ENCODE measurements at places on chromosomes 3 and 15. TPM values are rescaled to one million over a fixed set of nuclear protein-coding genes. Genes with fewer than 3 reads are reported as not detected.

Gene MYLK
- 80.3 TPM for total RNA-seq

- DNase-seq, result no peak
Measured at GRCh38 chr3:16378920-16379319, 113.9 kb downstream of the OXNAD1 start.

DNA sequence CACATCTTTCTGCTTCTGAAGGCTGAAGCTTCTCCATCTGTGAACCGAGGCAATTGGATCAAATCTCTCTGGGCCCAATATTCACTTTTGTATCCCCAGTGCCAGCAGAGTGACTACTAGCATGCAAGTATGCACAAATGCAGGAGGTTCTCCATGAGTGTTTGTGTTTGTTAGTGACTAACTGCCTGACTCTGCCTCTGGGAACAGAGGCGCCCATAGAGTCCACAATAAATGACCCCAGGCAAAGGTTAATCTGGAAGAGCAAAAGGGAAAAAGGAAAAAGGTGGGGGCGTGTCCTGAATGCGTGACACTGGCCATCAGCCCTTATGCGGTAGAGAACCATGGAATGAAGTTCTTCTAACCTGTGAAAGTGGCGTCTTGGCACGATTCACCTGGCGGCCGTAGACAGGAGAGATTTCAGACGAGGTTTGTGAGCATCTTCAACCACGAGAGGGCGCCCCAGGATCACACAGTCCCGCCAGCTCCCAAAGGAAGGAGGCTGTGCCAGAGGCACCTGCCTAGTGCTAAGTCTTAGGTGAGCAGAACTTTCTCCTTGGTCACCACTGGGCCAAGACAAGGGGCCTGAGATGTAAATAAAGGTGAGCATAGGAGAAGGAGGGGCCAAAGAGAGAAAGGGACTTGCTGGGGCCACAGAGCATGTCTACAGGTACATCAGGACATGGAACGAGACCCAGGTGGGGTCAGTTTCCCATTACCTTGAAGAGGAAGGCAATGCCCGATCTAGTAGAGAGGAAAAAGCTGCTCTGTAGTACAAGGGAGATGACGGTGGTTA, 44.2 kb downstream of the RBPMS2 start:
- no peak for DNase-seq

GRCh38 chr3:133093366-133093765, 55.2 kb downstream of the TMEM108 start:
- no peak for DNase-seq

- no peak for DNase-seq
Measured at GRCh38 chr3:102200560-102200959, 234.3 kb upstream of the ZPLD1 start.

DNA sequence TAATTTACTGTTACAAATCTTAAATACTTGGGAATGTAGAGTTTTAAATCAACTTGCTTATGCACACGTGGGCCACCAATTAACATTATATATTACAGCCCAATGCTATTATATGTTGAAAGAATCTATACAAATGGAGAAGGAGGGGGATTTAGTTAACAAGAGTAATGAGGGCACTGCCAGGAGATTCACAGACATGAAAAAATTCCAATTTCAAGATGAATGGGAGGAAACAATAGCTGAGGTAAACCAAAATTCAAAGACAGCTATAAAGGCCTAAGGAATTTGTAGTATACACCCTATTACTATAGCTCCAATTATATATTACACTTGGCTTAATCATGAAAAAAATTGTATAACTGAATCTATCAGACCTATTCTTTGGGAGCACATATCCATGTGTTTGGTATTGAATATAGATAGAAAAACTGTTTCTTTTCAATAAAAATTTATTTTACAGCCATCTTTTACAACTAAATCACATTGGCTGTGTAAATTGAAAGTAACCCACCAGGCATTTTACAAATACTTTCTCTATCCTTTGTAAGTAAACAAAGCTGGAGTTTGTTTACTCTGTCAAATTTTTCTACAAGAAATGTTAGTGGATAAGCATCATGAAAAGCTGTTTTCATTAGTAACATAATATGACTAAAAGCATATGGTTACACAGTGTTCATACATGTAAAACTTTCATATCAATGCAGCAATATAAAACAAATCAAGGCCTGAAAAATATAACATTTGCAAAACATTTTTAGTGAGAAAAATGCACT, 1045.8 kb downstream of the ROBO1 start:
- DNase-seq, result no peak

DNA sequence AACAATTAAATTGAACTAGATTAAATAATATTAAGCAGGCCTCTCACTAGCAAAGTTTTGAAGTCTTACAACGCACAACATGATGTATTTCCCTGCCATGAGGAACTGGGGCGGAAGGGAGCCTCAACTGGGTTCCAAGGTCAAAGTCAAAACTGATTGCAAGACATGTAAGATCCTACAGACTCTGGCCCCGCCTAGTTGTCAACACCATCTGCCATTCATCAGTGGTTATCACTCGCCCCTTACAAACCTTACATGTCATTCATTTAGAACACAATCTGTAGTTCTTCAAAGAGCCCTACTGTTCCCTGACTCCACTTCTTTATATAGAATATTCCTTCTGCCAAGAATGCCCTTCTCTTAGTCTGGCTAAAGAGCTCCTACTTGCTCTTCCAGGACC, 10.0 kb downstream of the ATP13A3 start:
- no peak for DNase-seq

All from mesenteric fat pad (tissue), 1 donor.